Ovary (tissue), 10 donors: ENCODE measurements at places on chromosomes 2 and 18. TPM values are rescaled to one million over a fixed set of nuclear protein-coding genes. Genes with fewer than 3 reads are reported as not detected.

CNDP1 gene
- total RNA-seq: not detected

WIPF1 gene
- 12.5 TPM for total RNA-seq

DNA sequence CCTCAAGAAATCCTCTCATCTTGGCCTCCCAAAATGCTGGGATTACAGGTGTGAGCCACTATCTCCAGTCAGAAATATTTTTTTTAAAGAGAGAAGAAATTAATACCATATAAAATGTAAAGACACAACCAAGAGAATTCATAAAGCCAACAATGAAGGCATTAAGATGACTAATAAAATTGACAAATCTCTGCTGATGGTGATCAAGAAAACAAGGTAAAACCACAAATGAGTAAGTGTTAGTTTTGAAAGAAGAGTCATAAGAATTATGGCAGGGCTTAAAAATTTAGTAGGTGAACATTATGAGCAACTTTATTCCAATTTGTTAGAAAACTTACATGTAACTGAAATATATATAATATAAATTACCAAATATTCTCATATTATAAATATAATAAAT is 752.8 kb upstream of the CELF4 start:
- H3K36me3 ChIP-seq: no peaks in the 10 kb centered on the region
- H3K4me3 ChIP-seq: no peak overlapping the region
- no peak overlapping the region for H3K27ac ChIP-seq
- DNase-seq: no peak

GRCh38 chr2:226564667-226565066 is 235.0 kb downstream of the IRS1 start:
- H3K4me3 ChIP-seq: no peak overlapping the region
- no peak for DNase-seq
- no peaks in the 10 kb centered on the region for H3K4me1 ChIP-seq
- H3K36me3 ChIP-seq: no peaks in the 10 kb centered on the region
- no peak overlapping the region for H3K27ac ChIP-seq

DNA sequence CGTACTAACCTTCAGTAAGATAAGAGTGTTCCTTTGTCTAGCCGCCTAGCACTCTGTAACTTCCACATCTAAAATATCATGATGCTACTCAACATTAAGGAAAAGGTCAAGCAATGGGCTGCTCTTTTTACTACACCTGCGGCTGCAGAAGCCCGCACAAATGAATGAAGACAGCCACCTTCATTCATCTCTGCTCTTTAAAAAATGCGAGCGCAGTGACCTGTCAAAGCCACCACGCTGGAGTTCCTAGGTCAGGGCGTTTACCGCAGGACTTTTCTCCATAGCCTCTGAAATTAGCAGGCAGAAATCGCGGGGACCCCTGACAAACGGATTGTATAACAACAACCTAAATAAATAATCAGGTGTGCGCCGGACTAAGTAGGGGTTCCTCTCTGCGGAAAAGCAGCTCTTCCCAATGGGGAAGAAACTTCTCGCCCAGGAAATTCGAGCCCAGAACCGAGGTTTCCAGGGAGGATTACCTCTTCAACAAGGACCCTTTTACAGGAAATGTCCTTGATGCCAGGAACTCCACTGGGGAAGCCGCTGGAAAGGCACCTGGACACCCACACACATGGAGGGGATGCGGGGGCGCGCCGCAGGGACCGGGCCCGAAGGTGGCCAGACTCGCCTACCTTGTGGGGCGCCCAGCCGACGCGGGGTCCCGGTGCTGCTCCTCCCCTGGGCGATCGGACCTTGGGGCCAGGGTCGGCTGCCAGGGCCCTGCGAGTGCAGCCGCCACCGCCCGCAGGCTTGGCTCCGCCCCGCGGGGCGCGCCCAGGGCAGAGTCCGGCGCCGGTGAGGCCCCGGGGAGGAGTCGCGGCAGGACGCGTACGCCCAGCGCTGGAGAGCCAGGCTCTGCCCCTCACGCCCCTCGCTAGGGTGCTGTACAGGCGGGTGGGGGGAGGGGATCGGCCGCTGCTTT is at the start of gene CCDC68:
Gene CCDC68, minus strand, starts transcription at position 758 of the 922 bp plus-strand sequence. CDS start 16,670 bp downstream, outside the sequence.
- H3K4me3 ChIP-seq: peak within 1 kb of the TSS; percentile 48
- H3K36me3 ChIP-seq: no peaks in the 10 kb centered on the region
- H3K27me3 ChIP-seq: no peaks in the 10 kb centered on the region
- H3K4me1 ChIP-seq: peaks cover 10% of the 10 kb centered on the region
- peak within 1 kb of the TSS; percentile 80 for H3K27ac ChIP-seq

DNA sequence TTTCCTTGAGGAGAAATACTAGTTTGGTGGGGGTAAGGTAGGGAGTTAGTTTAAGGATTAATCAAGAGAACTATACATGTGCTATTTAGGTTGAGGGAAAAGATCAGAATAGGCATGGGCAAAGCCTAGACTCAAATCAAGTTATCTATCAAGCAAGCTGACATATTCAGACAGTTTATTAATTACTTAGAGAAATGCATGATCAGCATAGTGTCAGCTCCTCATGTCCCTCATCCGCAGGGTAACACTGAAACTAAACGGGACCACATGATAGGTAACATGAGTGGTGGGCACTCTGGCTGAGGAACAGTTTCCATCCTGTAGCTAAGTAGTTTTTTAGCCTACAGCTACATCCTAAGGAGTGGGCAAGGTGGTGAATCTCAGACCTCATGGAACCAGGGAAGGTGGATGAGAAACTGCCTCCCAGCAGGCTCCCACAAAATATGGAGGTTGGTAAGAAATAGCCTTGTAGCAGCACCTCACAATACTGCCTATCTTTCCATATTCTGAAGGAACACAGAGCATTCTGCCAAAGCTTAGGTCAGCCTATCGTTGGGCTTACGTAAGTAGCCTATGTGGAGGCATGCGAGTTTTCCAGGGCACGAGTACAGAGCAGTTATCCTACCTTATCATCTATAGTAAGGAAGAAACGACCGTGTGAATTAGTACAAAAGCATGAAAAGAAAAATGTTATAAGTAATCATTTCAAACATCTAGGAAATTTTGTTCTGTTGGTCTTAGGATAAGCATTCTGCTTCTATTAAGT is 18.4 kb downstream of the ZC3H6 start:
- no peaks in the 10 kb centered on the region for H3K27me3 ChIP-seq
- no peak overlapping the region for H3K27ac ChIP-seq
- H3K36me3 ChIP-seq: no peaks in the 10 kb centered on the region
- H3K4me3 ChIP-seq: no peak overlapping the region

GRCh38 chr2:189285962-189286645 is 106.5 kb upstream of the COL5A2 start:
- no peak overlapping the region for H3K27ac ChIP-seq
- no peak for DNase-seq
- no peaks in the 10 kb centered on the region for H3K36me3 ChIP-seq
- no peaks in the 10 kb centered on the region for H3K27me3 ChIP-seq
- no peak overlapping the region for H3K4me3 ChIP-seq

DNA sequence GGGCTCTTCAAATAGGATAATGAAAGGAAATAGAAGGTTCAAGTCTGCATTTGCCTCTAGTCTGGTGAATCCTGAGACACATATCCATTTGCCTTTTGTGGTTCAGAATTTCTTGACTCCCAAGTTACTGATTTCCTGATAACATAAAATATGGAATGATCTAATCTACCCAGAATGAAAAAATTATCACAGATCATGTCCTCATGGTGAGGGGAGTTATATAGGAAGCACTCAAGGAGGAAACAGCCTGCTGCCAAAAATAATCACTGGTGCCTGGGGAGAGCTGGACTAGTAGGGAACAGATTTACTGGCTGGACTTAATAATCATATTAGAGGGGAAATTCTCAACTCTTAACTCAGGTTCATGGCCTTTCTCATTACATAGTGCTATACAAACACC is 95.5 kb upstream of the STK17B start:
- H3K36me3 ChIP-seq: no peaks in the 10 kb centered on the region
- no peak overlapping the region for H3K27ac ChIP-seq
- DNase-seq: no peak
- no peaks in the 10 kb centered on the region for H3K27me3 ChIP-seq
- H3K4me1 ChIP-seq: no peaks in the 10 kb centered on the region

DNA sequence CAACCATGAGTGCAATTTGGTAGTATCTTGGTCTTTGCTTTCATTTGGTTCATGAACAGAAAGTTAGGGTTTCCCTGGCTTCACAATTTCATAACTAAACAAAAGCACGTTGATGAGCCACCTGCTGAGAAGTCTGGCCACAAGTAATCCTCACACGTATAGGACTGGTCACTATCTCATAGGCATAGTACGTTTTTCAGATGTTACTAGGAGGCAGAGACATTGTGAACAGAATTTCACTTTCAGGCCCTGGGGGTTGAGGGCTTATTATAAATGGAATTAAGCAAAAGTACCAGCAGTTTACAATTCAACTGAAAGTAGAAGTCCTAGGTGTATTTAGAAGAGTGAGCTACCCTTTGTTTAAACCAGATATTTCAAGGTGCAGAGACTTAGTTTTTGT is 277.1 kb downstream of the ALPK2 start:
- no peak overlapping the region for H3K4me3 ChIP-seq
- H3K27ac ChIP-seq: no peak overlapping the region
- H3K27me3 ChIP-seq: no peaks in the 10 kb centered on the region
- DNase-seq: no peak

DNA sequence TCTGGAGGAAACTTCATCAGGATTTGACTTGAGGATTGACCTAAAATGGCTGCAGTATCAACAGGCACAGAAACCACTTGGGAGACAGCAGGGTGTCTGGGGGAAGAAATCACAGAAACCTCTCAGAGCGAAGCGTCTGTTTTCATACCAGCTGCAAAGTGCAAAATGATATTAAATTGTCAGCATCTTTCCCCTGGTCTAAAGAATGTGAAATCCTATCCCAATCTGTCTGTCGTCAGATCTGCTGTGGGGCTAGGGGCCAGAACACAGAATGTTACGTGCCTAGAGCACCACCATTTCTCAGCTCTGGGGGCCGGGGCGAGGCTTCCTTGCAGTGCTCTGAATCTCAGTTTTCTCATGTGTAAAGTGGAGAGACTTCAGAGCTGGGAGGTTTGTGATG is 54.1 kb upstream of the MYCN start:
- H3K4me3 ChIP-seq: no peak overlapping the region
- H3K36me3 ChIP-seq: no peaks in the 10 kb centered on the region
- H3K27me3 ChIP-seq: no peaks in the 10 kb centered on the region

DNA sequence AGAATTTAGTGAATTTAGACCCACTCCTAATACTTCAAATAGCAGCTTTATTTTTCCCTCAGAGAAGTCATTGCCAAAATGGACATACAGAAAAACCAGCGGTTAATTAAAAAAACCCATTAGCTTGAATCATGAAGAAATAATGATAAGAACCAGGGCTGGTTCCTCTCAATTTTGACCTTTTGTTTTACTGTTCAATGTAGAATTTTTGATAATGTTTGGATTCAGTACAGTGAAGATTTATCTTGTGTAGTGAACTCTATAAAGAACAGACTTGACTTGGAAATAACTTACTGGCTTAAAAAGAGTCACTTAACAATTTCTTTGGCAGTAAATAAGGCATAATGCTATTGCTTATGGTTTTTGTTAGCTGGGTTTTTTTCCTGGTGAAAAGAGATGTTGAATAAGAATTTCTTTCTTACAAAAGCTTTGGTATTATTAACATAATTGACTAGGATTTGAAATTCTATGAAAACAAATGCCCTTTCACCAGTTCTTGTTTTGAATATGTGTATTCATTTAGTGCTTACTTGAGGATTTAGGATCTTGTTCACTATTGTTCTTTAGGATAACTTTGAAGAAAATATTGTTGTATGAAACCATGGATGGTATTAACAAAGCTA is 73.4 kb upstream of the ITPRID2 start:
- no peaks in the 10 kb centered on the region for H3K4me1 ChIP-seq
- H3K4me3 ChIP-seq: no peak overlapping the region
- DNase-seq: no peak
- no peak overlapping the region for H3K27ac ChIP-seq
- H3K27me3 ChIP-seq: no peaks in the 10 kb centered on the region
- no peaks in the 10 kb centered on the region for H3K36me3 ChIP-seq

GRCh38 chr2:43776324-43776723 is 2.5 kb downstream of the DYNC2LI1 start:
- no peak overlapping the region for H3K27ac ChIP-seq
- peaks cover 2% of the 10 kb centered on the region for H3K4me1 ChIP-seq
- no peak for DNase-seq
- H3K27me3 ChIP-seq: no peaks in the 10 kb centered on the region
- H3K36me3 ChIP-seq: no peaks in the 10 kb centered on the region
